ENCODE measurements at places on chromosomes 3 and 15.

- no peak for DNase-seq
These were observed 93.8 kb upstream of the PDZRN3 start for GRCh38 chr3:73718326-73719110.

- DNase-seq = no peak
These were observed 77.0 kb upstream of the RBMS3 start for GRCh38 chr3:29203851-29204250.

- DNase-seq = no peak
These were observed 368.9 kb upstream of the ONECUT1 start for GRCh38 chr15:53158995-53159394.

DNA sequence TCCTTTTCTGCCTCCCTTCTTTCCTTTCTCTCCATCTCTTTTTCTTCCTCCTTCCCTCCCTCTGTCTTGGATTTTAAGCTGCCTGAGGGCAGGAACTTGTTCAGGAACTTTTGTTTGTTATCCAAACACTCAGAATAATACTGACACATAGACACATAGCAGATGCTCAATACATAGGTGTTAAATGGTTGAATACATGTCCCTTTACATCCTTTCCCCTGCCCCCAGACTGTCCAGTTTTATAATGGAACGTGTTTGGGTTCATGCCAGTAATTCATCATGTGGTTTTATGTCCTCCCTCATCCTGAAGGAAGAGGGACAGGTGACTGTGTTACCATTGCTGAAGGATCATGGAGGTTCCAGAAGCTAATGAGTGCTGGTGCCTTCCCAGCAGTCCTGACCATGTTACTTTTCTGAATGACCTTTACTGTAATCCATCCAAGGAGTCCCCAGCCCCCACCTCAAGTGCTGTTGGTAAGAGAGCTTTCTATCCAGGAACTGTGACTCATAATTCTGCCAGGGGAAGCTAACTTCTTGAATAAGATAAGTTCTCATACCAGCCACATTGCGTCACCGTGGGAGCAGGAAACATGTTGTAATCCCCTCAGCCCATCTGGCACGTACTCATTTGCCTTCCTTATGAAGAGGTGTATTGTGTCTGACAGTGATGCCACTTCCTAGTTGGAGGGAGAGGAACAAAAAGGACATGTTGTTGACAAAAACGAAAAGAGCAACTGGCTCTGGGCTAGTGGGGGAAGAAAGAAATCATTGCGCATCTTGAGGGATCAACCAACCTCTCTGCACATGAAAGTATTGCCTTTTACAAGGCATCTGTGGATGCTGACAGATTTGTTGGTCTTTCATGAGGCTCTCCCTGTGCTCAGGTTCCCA is 52.4 kb downstream of the IL1RAP start:
- peak; percentile 76 for DNase-seq

- no peak for DNase-seq
These were observed 29.3 kb downstream of the BTD start for GRCh38 chr3:15630646-15631350.
